ENCODE measurements at places on chromosomes 6 and 20. TPM values are rescaled to one million over a fixed set of nuclear protein-coding genes. Genes with fewer than 3 reads are reported as not detected.

DNA sequence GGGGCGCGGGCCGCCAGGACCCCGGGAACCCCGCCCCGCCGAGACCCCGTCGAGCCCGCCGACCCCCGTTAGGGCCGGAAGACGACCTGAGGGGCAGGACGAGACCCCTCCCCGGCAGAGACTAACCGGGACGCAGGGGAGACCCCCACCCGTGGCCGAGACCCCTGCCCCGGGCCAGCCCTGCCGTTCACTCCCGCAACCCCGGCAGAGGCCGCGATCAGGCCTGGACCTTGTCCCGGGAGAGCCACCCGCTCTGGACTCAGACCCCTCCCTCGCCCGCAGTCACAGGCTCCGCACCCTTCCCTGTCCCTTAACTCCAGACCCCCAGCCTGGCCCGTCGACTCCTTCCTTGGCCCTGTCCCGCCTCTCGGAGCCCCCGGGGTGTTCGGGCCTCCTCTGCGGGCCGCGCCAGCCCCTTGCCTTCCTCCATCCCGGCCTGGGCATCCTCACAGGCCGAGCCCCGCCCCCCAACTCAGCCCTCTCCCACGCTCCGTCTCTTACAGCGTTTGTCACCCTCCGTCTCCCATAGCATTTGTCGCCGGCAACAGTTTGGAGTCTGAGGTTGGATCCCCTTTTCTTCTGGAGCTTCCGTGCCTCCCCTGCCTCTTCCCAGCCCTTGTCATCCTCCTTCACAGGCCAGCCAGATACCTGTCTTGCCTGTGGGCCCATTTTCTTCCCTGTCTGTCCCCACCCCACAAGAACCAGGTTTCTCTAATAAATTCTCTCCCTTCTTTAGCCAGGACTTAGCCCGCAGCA lies 569 bp downstream of the TCEA2 start:
- H3K4me3 ChIP-seq = peak overlapping the region; percentile 86
- peak overlapping the region; percentile 72 for H3K27ac ChIP-seq
- no peak for DNase-seq
- peaks cover 26% of the 10 kb centered on the region for H3K4me1 ChIP-seq
- no peaks in the 10 kb centered on the region for H3K27me3 ChIP-seq
- H3K36me3 ChIP-seq = no peaks in the 10 kb centered on the region

DNA sequence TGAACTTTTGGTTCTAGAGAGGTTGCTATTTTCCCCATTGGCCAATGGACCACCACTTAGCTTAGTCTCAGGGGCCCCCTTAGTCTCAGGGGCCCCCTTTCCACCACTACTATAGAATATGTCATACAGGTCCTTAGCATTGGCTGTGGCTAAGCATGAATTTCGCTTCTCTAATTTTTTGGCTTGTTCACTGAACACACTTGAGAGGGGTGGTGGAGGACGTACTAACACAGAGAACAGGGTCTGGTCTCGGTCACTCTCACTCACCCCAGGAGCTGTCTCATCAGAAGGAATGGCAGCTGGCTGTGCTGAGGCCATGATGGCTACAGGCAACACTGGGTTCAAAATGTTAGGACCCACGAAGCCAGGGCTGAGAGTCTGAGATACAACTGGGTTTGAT lies 30.3 kb downstream of the ZNF318 start:
- H3K27ac ChIP-seq = no peak overlapping the region
- no peak overlapping the region for H3K4me3 ChIP-seq
- peaks cover 45% of the 10 kb centered on the region for H3K36me3 ChIP-seq
- no peaks in the 10 kb centered on the region for H3K27me3 ChIP-seq
- no peak for DNase-seq
- H3K4me1 ChIP-seq = no peaks in the 10 kb centered on the region

DNA sequence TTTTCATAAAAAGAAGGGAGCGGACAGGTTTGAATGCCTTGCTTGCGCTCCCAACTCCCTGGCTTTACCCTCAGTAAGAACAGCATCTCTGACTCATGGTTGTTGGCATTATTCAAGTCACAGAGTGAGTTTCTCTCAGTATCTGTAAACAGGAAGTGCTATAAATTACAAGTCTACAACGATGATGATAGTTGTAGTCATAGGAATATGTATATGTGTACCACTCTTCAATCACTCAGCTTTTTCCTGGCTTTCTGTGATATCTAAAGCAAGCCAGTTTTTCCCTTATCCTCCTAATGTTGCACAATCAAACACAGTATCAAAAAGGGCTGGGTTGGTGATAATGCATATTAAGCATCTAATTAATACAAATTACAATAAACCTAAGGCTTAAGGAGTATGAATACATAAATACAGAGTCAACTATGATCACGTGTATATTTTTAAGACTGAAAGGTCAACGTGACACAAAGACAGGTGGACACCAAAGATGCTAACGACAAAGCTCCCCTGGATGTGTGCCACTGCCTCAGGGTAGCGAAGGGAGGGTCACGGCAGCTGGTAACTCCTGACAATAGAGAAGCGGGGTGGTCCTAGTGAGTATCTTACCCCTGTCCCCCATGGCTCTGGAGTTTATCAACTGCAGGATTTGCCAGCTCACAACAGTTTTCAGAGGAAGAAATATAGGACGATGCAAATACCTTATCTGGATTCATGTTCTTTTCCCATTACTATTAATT lies 202.8 kb downstream of the BTBD9 start:
- no peak overlapping the region for H3K27ac ChIP-seq
- DNase-seq = no peak
- H3K27me3 ChIP-seq = no peaks in the 10 kb centered on the region
- H3K36me3 ChIP-seq = peaks cover 2% of the 10 kb centered on the region

- H3K4me3 ChIP-seq = no peak overlapping the region
- no peaks in the 10 kb centered on the region for H3K4me1 ChIP-seq
- H3K36me3 ChIP-seq = peaks cover under 1% of the 10 kb centered on the region
- no peak for DNase-seq
- no peak overlapping the region for H3K27ac ChIP-seq
- no peaks in the 10 kb centered on the region for H3K27me3 ChIP-seq
Measured at GRCh38 chr20:20425823-20426654, 58.1 kb downstream of the INSM1 start.

DNA sequence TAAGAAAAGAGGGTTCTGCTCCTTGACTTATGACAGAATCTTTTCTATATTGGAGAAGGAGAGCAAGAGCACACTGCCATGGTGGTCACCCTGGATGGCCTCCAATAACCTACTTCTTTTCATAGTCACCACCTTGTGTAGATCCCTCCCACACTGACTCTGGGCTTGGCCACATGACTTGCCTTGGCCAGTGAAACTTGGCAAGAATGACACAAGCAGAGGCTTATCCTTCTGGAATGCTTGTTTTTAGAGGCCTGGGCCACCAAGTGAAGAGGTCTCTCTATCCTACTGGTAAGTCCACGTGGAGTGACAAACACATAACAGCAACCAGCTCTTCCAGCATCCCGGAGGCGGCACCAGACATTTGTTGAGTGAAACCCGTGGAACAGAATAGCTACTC lies 349.4 kb upstream of the JARID2 start:
- H3K4me3 ChIP-seq = no peak overlapping the region
- H3K4me1 ChIP-seq = no peaks in the 10 kb centered on the region
- peaks cover 7% of the 10 kb centered on the region for H3K27me3 ChIP-seq
- DNase-seq = no peak
- H3K27ac ChIP-seq = no peak overlapping the region

COMMD7 gene
- 48.1 TPM for total RNA-seq

GTSF1L gene
- not detected for total RNA-seq

SUPT3H gene
- total RNA-seq = 13.2 TPM

EDN1 gene
- 13.2 TPM for total RNA-seq

SMIM8 gene
- 12.1 TPM for total RNA-seq

HSPA12B gene
- not detected for total RNA-seq

All from osteocyte (in vitro differentiated cells).